ENCODE measurements at places on chromosomes 7 and 10.

DNA sequence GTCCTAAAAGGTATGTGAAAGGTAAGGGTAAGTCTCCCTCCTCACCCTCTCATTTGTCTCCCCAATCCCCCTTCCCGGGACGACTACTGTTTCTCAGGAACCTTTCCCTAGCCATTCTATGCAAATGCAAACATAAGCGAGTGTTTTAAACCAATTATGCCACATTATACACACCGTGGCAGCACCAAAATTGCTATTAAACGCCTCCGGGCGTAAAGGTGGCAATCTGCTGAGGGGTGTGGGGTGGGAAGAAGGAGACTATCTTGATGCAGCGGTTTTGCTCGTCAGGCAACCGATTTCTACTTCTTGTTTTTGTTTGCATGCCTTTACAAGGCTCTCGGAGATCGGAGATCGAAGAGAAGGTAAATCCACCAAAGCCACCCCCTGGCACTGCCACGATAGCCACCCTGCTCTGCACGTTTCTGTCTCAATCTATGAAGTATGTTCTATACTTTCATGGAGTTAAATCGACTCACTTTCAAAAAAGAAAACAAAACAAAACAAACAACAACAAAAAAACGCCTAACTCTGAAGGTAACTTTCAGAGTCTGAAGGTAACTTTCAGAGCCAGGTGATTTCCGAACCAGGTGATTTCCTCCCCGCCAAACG, 46.0 kb upstream of the CDK1 start:
- DNase-seq: peak; percentile 46

DNA sequence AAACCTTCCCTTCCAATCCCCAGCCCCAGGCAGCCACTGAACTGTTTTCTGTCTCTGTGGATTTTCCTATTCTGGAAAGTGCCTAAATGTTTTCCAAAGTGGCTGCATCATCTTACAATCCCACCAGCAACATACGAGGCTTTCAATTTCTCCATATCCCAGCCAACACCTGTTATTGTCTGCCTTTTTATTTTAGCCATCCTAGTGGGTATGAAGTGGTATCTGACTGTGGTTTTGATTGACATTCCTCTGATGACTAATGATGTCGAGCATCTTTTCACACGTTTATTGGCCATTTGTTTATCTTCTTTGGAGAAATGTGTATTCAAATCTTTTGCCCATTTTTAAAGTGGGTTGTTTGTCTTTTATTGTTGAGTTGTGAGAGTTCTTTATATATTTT, 6.2 kb upstream of the SMC3 start:
- no peak for DNase-seq

GRCh38 chr7:139855498-139856270, 26.6 kb downstream of the TBXAS1 start:
- DNase-seq: peak; percentile 93

GRCh38 chr10:58555930-58556311, 43.2 kb downstream of the BICC1 start:
- DNase-seq: no peak

- peak; percentile 77 for DNase-seq
Observed at GRCh38 chr10:33716501-33717267, 382.2 kb upstream of the NRP1 start.

DNA sequence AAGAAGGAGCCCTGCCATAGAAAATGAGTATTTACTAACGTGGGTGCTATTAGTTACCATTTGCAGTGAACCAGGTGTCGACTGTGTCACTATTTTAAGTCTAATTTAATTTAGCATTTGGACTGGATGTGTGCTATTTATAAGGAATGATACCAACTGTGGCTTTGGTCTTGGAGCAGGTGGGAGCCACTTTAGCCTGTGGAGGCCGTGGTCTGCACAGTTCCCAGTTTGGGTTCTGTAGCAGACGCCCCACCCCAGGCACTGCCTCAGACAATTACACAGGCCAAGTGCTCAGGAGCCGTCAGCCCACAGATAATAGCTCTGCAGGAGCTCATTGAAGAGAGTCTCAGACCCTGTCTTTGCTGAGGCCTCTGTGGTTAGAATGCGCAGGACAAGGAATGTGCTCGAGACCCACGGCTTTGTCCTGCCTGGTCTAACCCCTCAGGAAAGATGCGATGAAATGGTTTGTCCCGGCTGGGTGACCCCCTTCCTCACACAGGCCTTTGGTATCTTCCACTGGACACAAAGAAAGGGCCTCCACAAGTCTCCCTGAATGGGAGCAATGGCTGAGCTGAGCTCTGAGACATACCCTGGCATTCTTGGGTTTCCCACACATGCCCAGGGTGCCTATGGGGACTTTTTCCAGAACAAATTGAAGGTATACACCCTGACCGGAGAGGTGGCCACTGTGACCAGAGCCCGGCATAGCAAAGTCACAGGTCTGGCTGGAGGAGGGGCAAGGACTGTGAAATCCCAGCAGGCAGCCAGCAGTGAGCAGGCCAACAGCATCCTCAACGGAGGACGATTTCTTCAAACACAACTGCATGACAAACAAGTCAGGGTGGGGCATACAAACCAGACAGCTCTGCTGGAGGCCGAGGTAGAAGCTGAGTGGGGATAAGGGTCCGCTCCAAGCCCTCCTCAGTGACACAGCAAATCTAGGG, 251.2 kb downstream of the ARHGAP12 start:
- no peak for DNase-seq

- no peak for DNase-seq
Observed at GRCh38 chr10:69866688-69867461, 65.2 kb downstream of the COL13A1 start.

DNA sequence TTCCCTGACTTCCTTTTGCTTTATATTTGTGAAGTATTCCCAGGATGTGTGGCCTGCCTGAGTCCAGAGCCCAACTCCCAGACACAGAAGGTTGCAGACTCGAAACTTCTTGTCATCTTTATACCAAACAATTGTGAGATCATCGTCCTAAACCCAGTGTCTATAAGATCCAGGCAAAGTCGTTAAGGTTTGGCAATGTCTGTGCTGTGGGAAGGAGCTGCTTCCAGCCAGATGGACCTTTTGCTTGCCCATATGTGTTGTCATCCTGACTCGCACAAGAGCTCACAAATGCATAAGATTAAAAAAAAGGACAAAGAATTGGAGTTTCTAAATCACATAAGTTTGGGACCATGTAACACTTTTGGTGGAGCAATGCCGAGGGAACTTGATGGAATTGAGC, 37.0 kb downstream of the WNT2 start:
- DNase-seq: no peak

DNA sequence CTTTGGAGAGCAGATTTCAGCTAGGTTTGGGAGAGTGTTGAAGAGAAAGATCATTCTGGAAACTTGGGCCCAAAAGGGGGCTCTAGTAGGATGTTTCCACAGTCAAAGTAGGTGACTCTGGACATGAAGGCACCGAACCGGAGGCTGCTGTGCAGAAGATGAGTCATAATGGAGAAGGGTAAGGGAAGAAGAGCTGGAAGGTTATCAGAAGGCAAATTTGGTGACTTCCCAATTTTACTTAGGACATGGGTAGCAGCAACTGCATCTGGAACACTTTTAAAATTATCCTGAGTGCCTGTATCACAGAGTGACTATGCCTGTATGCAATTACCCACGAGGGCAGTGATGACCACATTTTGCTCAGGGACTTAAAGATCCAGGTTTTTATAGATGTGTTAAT, 38.8 kb downstream of the PIK3AP1 start:
- DNase-seq: no peak

DNA sequence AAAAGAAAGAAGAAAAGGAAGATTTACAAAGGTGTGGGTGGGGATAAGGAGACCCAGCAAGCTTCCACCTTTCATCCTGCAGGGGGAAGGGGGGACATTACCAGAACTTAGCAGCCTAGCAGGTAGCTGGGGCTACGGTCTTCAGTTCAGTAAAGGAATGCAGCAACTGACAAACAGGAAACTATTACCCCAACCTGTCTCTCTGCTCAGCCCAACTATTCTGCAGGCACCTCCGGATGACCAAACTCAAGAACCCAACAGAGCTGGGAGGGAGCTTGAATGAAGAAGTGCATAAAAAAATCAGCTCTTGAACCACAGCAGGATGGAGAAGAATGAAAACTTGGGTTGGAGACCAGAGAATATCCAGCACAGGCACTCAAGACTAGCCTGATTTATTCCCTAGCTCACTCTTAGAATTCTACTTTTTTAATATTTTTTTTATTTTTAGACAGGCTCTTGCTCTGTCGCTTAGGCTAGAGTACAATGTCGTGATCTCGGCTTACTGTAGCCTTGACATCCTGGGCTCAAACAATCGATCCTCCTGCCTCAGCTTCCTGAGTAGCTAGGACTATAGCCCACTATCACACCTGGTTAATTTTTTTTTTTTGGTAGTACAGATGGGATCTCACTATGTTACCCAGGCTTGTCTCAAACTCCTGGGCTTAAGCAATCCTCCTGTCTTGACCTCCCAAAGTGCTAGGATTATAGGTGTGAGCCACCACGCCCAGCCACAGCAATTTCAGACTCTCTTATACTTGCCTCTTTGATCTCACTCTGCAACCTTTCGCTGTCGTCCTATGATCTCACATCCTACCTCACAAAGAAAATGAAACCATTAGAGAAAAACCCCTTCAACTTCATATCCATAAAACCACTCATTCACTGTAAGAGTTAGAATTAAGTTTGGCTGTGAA, 18.5 kb upstream of the C10orf67 start:
- no peak for DNase-seq

GRCh38 chr7:28630350-28630749, 218.0 kb downstream of the CREB5 start:
- DNase-seq: no peak

DNA sequence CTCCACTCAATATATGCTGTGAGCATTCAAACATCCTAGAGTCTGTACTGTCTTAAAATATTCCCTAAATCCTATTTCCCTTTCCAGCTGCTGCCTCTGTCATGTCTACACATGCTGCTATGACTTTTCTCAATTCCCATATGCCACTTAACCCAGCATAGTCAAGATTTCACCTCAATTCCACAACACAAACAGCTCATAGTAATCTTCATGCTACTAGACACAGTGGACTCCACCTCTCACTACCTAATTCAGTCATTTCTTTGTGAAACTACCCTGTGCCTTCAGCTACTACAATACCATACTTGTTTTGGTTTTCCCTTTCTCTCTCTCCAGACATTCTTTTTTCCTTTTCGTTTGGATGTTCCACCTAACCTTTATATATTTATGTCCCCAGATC, 45.5 kb downstream of the GSAP start:
- no peak for DNase-seq

DNA sequence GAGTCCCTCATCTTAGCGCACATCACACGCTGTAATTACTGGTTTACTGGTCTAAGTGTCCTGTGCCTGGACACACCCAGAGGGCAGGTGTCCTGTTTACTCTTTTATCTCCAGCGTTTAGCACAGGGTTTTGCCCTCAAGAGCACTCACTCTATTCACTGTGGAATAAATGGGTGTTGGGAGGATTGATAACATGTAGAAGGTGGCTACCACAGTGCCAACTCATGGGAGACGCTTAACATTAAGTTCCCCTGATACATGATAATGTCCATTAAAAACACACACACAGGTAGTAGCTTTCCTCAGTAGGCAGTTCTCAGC, 96.1 kb upstream of the EFCAB10 start:
- no peak for DNase-seq

DNA sequence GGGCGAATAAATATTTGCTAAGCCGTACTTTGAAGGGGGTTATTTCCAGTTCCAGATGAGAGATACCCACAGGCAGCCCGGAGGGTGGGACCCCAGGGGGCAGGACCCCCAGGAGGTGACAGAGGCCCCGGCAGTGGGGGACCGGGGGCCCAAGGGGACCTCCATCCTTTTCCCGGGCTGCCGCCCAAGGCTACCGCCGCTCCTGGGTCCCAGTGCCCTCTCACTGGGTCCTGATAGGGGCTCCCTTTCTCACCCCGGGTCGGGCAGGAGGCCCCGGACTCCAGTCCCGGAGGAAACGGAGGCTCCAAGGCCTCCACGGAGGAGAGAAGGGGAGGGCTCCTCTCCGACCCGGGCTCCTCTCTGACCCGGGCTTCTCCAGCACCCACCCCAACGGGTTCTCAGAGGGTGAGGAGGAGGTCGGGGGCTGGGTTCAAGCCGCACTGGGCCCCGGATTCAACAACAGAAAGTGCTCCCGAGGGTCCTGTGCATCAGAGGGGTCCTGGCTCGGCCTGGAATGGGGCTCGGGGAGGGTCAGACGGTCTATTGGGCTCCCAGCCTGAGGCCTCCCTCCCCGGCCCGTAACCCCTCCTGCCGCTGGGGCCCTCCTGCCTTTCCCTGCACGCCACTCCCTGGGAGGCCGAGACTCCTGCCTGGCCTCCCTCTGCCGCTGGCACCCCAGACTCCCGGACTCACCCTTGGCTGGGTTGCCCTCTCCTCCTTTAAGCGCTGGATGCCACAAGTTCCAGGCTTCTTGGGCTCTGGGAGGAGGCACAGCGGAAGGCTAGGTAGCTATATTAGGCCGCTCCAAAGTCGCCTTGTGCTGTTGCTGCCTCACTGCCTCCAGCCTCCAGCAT, 62.5 kb downstream of the ZNF37A start:
- DNase-seq: no peak

DNA sequence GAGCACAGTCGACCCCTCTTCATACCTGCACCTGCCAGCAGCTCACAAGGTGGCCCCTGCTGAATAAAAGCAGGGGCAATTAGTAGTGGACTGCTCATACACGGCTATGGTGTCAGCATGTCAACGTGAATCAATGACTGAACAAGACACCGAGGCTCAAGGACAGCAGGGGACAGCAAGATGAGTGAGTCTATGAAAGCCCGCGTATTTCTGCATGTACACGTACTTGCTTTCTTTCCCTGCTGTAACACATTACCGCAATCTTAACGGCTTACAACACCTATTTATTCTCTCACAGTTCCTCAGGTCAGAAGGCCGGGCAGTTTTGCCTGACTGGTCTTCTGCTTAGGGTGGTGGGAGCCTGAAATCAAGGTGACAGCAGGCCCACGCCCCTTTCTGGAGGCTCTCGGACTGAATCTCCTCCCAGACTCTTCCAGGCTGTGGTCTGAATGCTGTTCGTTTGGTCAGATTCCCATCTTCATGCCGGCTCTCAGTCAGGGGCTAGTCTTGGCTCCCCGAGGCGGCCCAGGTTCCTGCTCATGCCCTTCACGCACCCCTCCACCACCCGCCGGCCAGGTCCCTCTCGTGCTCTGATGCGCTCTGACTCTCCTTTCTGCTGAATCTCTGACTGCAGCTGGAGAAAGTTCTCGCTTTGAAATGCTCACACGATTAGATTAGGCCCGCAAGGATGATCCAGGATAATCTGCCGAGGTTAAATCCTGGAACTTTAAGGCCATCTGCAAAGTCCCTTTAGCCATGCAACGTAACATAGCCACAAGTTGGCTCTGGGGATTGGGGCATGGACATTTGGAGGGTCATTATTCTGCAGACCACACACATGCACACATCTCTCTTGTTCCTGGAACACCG, 7.8 kb upstream of the PPP2R2D start:
- no peak for DNase-seq

DNA sequence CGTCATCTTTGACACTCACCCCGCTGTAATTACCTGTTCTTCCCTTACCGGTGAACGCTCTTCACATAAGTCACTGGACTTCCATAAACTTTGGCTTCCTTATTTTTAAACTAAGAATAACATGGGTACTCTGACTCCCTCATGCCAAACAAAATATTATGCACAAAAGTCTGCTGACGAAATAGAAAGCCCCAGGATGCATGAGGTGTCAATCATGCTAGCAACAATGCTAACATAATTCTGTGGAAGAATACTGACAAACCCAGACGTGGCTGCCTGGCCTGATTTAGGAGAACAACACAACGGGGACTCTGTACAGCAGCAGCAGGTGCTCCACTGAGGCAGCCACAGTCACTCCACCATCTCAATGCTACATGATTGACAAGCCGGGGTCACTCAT, 137.5 kb downstream of the CCDC71L start:
- no peak for DNase-seq

- no peak for DNase-seq
Observed at GRCh38 chr7:651032-651728, 75.3 kb upstream of the DNAAF5 start.

GRCh38 chr10:91104193-91105041, 116.0 kb upstream of the PCGF5 start:
- no peak for DNase-seq

Data from KBM-7 (cell line).